ENCODE measurements at places on chromosomes 3 and 15.

- DNase-seq, result no peak
Measured at GRCh38 chr3:23629181-23629894, 176.4 kb upstream of the UBE2E1 start.

DNA sequence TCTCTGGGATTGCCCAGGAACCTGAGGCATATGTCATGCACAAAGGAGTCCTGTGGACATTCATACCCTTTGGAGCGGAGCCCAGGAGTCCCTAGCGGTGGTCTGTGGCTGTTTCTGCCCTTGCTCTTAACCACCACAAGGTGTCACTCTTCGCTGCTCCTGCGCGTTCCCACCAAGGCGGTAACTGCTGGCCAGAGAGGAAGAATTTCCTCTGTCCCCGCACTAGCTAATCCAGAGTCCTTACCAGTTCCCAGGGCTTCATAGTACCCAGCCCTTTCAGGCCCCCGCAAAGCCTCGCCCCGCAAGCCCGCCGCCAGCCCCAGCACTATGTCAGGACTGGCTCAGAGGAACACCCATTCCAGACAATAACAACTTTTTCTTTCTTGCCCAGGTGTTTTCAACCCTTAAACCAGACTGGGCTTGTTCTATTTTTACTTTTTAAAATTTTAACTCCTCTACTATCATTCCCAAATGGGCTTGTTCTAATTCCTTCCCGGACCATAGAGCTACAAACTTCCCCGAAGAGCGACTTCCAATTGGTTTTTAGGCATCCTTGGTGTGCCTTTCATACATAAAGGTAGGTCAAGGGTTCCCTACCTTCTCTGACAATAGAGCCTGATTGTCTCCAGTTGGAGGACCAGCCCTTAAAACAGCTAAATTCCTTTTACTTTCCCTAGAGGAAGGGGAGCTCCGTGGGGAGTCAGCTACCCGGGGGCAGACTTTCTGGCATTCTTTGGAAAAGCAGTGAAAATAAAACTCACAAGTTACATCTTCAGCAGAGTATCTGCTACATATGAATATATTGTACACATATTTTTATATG is 31.8 kb upstream of the ZNF774 start:
- peak; percentile 91 for DNase-seq

- DNase-seq, result no peak
Measured at GRCh38 chr3:104360038-104360437, 1006.7 kb upstream of the ALCAM start.

- DNase-seq, result no peak
Measured at GRCh38 chr15:65856821-65857455, 12.4 kb upstream of the RAB11A start.

DNA sequence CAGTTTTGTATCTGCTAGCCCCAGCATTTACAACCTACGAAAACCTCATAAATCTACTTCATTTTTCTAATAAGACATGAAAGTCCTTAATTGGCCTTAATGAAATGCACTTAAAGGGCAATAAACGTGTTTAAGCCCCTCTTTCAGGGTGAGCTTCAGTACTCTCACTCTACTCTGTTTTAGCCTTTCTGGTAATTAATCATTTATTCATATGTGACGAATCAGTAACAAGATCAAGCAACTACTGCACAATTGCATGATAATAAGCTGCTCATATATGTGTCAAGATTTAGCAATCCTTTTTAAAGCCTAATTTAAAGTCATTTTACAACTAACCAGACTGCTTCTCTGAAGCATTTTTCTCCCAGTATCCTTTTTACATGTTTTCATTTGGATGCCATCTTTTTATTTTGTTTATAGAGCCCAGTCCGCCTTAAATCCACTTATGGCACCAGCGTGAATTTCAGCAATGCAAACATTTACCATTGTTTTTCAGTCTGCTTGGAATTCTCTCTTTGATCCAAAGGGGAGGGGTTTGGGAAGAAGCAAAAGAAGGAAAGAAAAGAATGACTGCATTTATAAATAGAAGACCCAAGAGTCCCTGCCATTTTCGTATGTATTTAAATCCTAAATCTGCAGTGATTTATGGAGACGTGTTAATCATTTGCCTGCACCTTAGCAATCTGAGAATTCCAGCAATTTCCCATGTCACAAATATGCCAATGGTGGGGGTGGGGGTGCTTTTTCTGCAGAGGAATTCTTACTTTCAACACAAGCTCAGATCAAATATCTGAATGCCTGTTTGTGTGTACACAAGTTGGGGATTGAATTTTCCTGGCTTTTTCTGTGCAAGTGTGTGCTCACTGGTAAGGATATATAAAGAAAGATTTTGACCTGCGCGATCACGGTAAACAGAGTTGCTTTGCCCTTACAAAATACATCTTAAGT is 230.8 kb upstream of the TBC1D5 start:
- DNase-seq, result no peak

DNA sequence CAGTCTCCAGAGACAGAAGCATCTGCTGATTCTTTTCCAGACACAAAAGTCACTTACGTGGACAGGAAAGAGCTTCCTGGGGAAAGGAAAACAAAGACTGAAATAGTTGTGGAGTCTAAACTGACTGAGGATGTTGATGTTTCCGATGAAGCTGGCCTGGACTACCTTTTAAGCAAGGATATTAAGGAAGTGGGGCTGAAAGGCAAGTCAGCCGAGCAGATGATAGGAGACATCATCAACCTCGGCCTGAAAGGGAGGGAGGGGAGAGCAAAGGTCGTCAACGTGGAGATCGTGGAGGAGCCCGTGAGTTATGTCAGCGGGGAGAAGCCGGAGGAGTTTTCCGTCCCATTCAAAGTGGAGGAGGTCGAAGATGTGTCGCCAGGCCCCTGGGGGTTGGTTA is 25.4 kb downstream of the SYNM start:
- no peak for DNase-seq
